Activated T-helper 17 cell treated with anti-CD3 and anti-CD28 coated beads, Interleukin-2, amount 50 U/mL, for 72 hours (primary cell): ENCODE measurements at places on chromosomes 4 and X. TPM values are rescaled to one million over a fixed set of nuclear protein-coding genes. Genes with fewer than 3 reads are reported as not detected.

HSFX2 gene
- total RNA-seq = not detected

CEP44 gene
- 17.7 TPM for total RNA-seq

DNA sequence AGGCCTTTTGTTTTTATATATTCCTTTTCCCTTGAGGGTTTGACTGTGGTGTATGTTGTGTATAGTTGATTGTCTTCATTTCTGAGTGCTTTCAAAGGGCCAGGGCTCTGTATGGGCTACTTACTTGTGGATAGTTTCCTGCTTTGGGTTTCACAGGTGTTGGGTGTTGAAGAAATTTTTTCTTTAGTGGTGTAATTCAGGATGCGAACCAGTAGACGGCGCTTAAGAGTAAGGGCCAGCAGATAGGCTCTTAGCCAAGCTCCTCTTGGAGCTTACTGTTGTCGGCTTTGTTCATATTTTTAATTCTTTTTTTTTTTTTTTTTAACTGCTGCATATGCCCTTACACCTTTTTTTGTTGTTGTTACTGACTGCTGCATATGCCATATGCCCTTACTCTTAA is 276.3 kb upstream of the GALNT7 start:
- ATAC-seq = no peak

GRCh38 chr4:26303008-26303407 is 17.8 kb upstream of the RBPJ start:
- no peak for ATAC-seq

- ATAC-seq = no peak
Observed at GRCh38 chr4:85482010-85482738, 7.2 kb downstream of the ARHGAP24 start.

DNA sequence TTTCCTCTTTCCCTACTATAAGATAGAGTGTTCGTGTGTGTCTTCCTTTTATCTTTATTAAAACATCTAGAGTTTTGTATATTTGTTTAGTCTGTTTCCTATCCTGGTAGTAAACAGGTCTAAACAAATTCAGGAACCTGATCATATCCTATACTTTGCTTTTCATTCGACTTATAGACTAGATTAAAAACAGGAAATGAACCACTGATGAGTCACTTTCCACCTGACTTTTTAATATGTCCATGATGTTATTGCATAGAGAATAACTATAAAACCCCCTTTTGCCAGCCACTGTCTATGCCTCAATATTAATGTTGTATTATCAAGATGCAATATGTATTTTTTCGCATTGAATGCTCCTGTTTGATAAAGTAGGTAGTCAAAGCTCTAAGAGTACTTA is 1794.0 kb downstream of the STIM2 start:
- ATAC-seq = no peak
